ENCODE measurements at places on chromosomes 7 and 10.

DNA sequence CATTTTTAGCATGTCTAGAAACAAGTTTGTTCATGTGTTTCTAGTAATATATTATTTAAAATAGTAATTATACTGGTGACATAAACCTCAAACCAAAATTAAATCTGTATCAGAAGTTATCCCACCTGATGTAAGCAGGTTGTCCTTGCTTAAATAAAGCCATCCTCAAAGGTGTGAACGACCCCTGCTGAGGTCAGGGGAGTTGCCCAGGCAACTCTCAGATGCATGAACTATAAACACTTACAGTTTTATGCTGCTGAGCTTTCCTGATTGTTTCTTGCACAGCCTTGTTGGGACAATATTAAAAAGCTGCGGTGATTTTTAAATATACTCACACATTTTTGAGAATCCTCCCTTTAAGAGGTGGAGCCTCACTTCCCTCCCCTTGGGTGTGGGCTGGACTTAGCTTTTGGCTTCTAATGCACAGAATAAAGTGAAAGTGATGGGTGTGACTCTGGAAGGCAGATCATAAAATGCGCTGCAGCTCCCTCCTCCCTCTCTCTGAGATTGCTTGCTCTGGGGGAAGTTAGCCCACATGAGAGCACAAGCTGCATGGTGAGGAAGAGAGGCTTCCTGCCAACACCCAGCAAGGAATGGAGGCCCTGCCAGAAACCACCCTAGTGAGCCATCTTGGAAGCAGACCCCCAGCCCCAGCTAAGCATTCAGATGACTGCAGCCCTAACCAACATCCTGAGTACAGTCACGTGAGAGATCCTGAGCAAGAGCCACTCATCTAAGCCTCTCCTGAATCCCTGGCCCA, 152.7 kb downstream of the SKIDA1 start:
- peak; percentile 26 for DNase-seq

- no peak for DNase-seq
Observed at GRCh38 chr10:48801001-48801421, 116.3 kb downstream of the WDFY4 start.

GRCh38 chr10:119896937-119897770, 4.6 kb downstream of the SEC23IP start:
- no peak for DNase-seq

DNA sequence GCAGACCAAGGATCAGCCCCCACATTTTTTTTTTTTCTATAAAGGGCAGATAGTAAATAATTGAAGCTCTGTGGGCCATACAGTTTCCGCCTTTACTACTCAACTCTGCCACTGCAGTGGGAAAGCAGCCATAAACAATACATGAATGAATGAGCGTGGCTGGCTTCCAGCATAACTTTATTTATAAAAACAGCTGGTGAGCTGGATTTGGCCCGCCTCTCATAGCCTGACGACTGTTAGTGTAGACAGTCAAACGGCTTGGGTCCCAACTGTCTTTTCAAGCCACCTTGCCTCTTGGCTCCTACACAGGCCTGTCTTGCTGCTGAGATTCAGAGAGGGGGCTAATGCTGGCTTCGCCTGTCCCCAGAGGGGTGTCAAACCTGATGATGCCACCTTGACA, 169.8 kb upstream of the GPR26 start:
- DNase-seq: no peak

GRCh38 chr10:103677486-103678177, 177.7 kb downstream of the SH3PXD2A start:
- no peak for DNase-seq

DNA sequence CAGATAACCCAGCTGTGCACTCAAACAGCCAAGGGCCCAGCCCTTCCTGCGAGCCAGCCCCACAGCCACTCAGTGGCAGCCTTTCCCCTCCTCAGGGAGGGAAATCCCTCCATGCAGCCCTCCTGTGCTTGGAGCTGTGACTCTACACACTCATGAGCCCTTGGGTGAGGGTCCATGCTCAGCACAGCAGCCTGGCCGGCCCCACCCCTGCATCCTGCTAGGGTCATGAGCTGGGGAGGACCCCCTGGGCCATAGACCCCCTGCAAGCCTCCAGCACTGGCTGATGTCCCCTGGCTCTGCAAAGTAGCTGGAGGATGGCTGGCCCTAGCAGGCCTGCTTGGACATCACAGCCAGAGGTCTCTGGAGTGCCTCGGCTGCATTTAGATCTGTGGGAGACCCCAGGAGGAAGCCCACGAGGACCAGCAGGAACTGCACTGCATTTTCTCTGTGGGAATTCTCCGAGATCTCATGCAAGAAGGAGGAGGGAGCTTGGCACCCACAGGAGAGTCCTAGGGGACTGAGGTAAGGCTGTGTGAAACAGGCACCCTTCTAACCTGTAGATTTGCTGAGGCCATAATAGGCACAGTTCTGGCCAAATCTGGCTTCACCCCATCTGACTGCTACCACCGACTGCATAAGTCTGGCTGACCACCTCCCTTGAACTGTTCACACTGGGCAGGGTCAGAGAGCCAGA, 17.4 kb downstream of the TMEM273 start:
- no peak for DNase-seq

DNA sequence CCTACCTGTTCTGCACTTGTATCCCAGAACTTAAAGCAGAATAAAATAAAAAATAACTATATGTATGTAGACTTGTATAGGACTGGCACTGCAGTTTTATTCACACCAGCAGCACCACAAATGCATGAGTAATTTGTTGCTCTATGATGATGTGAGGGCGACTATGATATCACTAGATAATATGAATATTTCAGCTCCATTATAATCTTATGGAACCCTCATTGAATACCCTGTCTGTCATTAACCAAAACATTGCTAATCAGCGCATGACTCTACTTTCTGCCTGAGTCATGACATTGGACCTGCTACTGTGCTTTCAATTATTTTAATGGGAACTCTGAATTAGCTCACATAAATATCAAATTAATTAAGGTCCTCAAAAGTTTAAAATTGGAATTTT, 129.4 kb upstream of the RHOBTB1 start:
- DNase-seq: no peak

- DNase-seq: no peak
Observed at GRCh38 chr7:8436965-8437364, 3.6 kb downstream of the NXPH1 start.

GRCh38 chr7:55589905-55590304, 17.6 kb upstream of the VOPP1 start:
- DNase-seq: no peak

GRCh38 chr10:58753425-58753824, 240.8 kb downstream of the BICC1 start:
- DNase-seq: no peak

Measured in CD4-positive, alpha-beta T cell treated with Interferon gamma for 1 hour (primary cell).